Lower lobe of right lung (tissue), 2 donors: ENCODE measurements at places on chromosomes 16 and 17. TPM values are rescaled to one million over a fixed set of nuclear protein-coding genes. Genes with fewer than 3 reads are reported as not detected.

ABCA8 gene
- 38.3 TPM for total RNA-seq

PLEKHG4 gene
- total RNA-seq, result 12.4 TPM

KRT40 gene
- 0.27 TPM for total RNA-seq

CNTNAP1 gene
- total RNA-seq, result 9.0 TPM

TBX2 gene
- 83.3 TPM for total RNA-seq

KDM8 gene
- 8.6 TPM for total RNA-seq

WFIKKN1 gene
- 1.2 TPM for total RNA-seq

GRCh38 chr17:68939195-68939594 is 16.0 kb downstream of the ABCA8 start:
- H3K4me3 ChIP-seq, result no peak overlapping the region
- H3K27me3 ChIP-seq, result no peaks in the 10 kb centered on the region
- no peak for DNase-seq
- H3K36me3 ChIP-seq, result no peaks in the 10 kb centered on the region

DNA sequence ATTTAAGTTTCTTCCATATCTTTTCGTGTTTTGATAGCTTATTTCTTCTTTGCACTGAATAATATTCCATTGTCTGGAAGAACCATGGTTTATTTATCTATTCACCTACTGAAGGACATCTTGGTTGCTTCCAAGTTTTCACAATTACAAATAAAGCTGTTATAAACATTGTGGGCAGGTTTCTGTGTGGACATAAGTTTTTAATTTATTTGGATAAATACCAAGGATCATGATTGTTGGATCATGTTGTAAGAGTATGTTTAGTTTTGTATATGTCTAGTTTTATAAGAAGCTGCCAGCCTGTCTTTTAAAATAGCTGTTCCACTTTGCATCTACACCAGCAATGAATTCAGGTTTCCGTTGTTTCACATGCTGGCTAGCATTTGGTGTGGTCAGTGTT is 339.4 kb downstream of the CDH11 start:
- H3K4me3 ChIP-seq, result no peak overlapping the region
- no peaks in the 10 kb centered on the region for H3K27me3 ChIP-seq
- no peak for DNase-seq
- no peaks in the 10 kb centered on the region for H3K4me1 ChIP-seq
- no peak overlapping the region for H3K27ac ChIP-seq
- no peaks in the 10 kb centered on the region for H3K36me3 ChIP-seq

- H3K27me3 ChIP-seq, result no peaks in the 10 kb centered on the region
- H3K27ac ChIP-seq, result no peak overlapping the region
- no peak overlapping the region for H3K4me3 ChIP-seq
- H3K4me1 ChIP-seq, result peaks cover 2% of the 10 kb centered on the region
- H3K36me3 ChIP-seq, result no peaks in the 10 kb centered on the region
Observed at GRCh38 chr16:78216166-78216745, 116.8 kb downstream of the WWOX start.

DNA sequence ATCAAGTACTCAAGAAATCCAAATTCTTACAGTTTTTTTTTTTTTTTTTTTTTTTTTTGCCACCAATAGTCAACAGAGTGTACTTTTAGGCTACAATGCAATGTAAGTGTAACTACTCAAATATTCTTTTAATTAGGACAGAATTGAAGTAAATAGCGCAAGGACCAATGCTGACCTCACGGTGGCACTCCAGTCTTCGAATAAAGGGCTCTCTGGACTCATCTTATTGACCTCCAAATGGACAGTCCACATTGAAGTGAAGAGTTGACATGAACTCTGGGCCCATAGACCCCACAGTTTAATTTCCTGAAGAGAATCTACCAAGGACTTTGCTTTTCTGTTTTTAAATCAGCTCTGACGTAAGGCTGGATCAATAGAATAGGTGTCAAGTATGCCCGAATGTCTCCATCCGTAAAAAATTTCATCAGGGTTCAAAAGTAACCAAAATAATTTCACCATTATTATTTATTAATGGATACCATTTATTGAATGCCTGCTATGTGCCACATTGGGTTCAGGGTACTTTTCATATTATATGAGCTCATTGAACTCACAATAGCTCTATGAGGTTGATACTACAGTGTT is 7.3 kb upstream of the DDX52 start:
- no peak overlapping the region for H3K27ac ChIP-seq
- H3K4me1 ChIP-seq, result no peaks in the 10 kb centered on the region
- no peaks in the 10 kb centered on the region for H3K36me3 ChIP-seq
- no peaks in the 10 kb centered on the region for H3K27me3 ChIP-seq

- peaks cover 5% of the 10 kb centered on the region for H3K27me3 ChIP-seq
- DNase-seq, result no peak
- no peaks in the 10 kb centered on the region for H3K36me3 ChIP-seq
- no peak overlapping the region for H3K27ac ChIP-seq
- H3K4me3 ChIP-seq, result no peak overlapping the region
Observed at GRCh38 chr16:86245895-86246294, 264.4 kb upstream of the FOXF1 start.

DNA sequence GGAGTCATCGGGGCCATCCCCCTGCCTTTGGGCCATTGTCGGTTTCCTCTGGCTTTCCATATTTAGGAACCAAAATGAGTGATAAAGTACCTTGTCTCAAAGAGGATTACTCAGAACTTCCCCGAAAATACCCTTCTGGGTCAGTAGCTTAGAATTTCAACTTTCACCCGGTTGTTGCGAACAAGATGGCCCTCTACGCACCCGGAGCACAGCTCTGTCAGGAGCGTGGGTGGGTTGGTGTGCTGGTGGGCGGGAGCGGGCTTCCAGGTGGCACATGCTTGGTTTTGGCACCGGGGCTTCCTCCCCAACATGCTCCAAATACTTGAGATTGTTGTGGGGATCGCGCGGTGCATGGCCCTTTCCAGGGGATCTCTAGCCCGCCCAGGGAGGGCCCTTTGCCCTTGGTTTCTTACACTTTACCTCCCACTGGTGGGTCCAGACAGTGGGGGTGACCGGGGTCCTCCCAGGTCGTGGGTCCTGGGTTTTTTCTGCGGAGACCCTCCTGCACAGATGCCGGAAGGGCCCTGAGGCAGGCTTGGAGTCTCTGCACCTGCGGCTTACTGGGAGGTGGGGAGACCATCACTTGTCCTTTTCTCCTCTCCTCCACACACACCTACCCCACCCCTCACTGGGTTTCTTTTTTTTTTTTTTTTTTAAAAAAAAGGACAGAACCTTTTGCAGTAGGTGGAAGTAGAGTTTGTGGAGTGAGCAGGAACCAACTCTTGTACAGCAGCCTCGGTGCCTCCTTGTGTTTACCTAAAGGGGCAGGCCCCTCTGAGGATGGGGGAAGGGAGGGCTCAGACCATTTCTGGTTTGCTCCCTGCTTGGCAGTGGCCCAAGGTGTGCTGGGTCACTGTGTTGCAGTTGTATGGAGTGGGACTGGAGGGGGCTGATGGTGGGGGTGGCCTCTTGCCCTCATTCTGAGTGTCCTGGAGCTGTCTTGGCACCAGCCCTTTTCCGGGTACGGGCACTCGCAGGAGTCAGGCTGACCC is 142.1 kb downstream of the SEC14L1 start:
- peak overlapping the region; percentile 76 for H3K27ac ChIP-seq
- no peaks in the 10 kb centered on the region for H3K36me3 ChIP-seq
- H3K27me3 ChIP-seq, result peaks cover 13% of the 10 kb centered on the region
- peak; percentile 68 for DNase-seq
- H3K4me1 ChIP-seq, result peaks cover 56% of the 10 kb centered on the region

GRCh38 chr17:17510456-17511292 is 14.5 kb upstream of the RASD1 start:
- H3K4me1 ChIP-seq, result no peaks in the 10 kb centered on the region
- H3K4me3 ChIP-seq, result no peak overlapping the region

- DNase-seq, result no peak
- H3K4me3 ChIP-seq, result no peak overlapping the region
- H3K27ac ChIP-seq, result no peak overlapping the region
- H3K27me3 ChIP-seq, result no peaks in the 10 kb centered on the region
- H3K36me3 ChIP-seq, result no peaks in the 10 kb centered on the region
Observed at GRCh38 chr16:73304008-73304774, 256.3 kb upstream of the ZFHX3 start.

GRCh38 chr16:73023752-73024570 is 24.0 kb downstream of the ZFHX3 start:
- H3K27me3 ChIP-seq, result no peaks in the 10 kb centered on the region
- H3K36me3 ChIP-seq, result no peaks in the 10 kb centered on the region
- DNase-seq, result no peak
- H3K4me3 ChIP-seq, result no peak overlapping the region
- H3K27ac ChIP-seq, result no peak overlapping the region
- peaks cover 55% of the 10 kb centered on the region for H3K4me1 ChIP-seq

- no peaks in the 10 kb centered on the region for H3K4me1 ChIP-seq
- H3K4me3 ChIP-seq, result no peak overlapping the region
- H3K36me3 ChIP-seq, result no peaks in the 10 kb centered on the region
- H3K27ac ChIP-seq, result no peak overlapping the region
Observed at GRCh38 chr16:5578980-5579379, 481.4 kb upstream of the EEF2KMT start.

- H3K27me3 ChIP-seq, result no peaks in the 10 kb centered on the region
- no peak overlapping the region for H3K27ac ChIP-seq
- DNase-seq, result peak; percentile 45
Observed at GRCh38 chr16:85421338-85422195, 191.6 kb upstream of the GSE1 start.

- no peak overlapping the region for H3K4me3 ChIP-seq
- H3K4me1 ChIP-seq, result no peaks in the 10 kb centered on the region
- H3K27ac ChIP-seq, result no peak overlapping the region
- H3K27me3 ChIP-seq, result no peaks in the 10 kb centered on the region
Observed at GRCh38 chr16:35188288-35189155, 1729.1 kb downstream of the TP53TG3F start.

GRCh38 chr16:72050769-72051464 is 3.4 kb upstream of the HP start:
- H3K27me3 ChIP-seq, result no peaks in the 10 kb centered on the region
- no peak overlapping the region for H3K4me3 ChIP-seq
- no peaks in the 10 kb centered on the region for H3K36me3 ChIP-seq
- no peak for DNase-seq
- peaks cover 17% of the 10 kb centered on the region for H3K4me1 ChIP-seq
- H3K27ac ChIP-seq, result no peak overlapping the region

GRCh38 chr16:21069986-21070385 is 80.7 kb downstream of the DNAH3 start:
- no peak overlapping the region for H3K27ac ChIP-seq
- no peak overlapping the region for H3K4me3 ChIP-seq
- H3K4me1 ChIP-seq, result no peaks in the 10 kb centered on the region
- no peaks in the 10 kb centered on the region for H3K36me3 ChIP-seq
- no peaks in the 10 kb centered on the region for H3K27me3 ChIP-seq

DNA sequence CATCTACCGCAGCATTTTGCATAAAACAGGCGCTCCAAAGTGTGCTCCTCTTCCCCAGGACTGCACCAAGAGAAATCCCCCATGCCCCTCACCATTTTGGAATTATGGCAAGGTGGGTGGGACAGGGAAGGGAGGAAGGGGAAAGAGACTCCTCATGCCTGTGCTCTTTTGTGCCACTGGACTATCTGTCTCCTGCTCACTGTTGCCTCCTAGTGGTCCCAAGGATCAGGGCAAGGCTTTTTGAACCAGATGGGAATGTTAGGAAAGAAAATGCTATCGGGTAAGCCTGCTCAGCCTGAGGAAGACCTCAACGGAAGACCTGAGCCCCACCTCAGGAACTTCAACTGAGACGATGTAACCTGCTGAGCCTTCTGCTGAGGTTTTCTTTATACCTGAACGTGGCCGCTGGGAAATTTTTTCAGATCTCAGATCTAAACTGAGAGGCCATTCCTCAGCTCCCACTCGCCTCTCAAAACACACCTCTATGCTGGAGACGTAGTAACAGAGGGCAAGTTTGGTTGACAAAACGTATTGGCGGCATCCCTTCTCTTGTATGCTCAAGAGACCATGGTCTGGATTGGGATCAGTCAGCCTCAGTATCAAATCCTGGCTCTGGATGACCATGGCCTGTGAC is 58.3 kb downstream of the SPACA3 start:
- H3K27ac ChIP-seq, result no peak overlapping the region
- no peaks in the 10 kb centered on the region for H3K36me3 ChIP-seq
- H3K4me3 ChIP-seq, result no peak overlapping the region
- H3K4me1 ChIP-seq, result no peaks in the 10 kb centered on the region

GRCh38 chr16:56226845-56227525 is 35.7 kb downstream of the GNAO1 start:
- H3K27me3 ChIP-seq, result peaks cover 4% of the 10 kb centered on the region
- no peak for DNase-seq
- no peak overlapping the region for H3K27ac ChIP-seq
- no peaks in the 10 kb centered on the region for H3K36me3 ChIP-seq
- no peaks in the 10 kb centered on the region for H3K4me1 ChIP-seq
- no peak overlapping the region for H3K4me3 ChIP-seq

GRCh38 chr16:11331967-11332366 is 13.3 kb upstream of the RMI2 start:
- H3K27me3 ChIP-seq, result no peaks in the 10 kb centered on the region
- peaks cover 23% of the 10 kb centered on the region for H3K4me1 ChIP-seq
- H3K36me3 ChIP-seq, result no peaks in the 10 kb centered on the region
- H3K27ac ChIP-seq, result no peak overlapping the region
- no peak overlapping the region for H3K4me3 ChIP-seq
- no peak for DNase-seq

DNA sequence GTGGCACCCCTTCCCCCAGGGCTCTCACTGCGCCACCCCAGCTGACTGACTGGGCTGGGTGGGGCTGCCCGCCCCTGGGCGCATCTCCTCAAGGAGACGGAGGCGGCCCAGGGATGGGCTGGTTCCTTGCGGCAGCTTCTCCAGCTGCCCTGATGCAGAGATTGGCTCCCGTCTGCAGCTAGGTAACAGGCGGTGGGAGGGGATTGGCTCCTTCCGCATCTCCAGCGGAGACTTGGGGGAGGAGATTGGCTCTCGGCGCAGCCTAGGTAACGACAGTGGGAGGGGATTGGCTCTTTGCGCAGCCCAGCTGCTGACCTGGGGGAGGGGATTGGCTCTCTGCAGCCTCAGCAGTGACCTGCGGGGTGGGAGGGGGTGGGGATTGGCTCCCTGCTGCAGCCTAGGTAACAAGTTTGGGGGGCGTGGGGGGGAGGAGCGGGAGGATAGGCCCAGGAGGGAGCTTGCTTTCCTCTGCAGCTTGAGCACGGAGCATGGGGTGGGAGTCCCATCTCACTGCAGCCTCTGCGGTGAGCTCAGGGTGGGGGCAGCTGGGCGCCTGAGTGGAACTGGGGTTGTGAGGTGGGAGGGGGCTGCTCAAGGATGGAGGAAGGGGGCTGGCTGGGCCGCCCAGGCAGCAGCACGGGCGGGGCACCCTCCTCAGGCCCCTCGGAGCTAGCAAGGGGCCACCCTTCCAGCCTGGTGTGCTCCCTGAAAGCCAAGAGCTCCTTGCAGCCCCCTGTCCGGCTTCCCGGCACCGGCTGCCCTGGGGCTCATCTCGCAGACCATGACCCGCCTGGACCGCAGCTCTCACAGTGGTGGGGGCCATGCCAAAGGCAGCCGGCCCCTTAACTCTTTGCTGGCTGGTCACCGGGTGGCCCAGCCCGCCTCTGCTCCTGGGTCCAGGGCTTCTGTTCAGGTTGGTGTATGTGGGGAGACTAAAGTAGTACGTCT is 6.4 kb downstream of the NFE2L1 start:
- peak; percentile 76 for DNase-seq
- peak overlapping the region; percentile 34 for H3K4me3 ChIP-seq
- peak overlapping the region; percentile 92 for H3K27ac ChIP-seq
- H3K27me3 ChIP-seq, result no peaks in the 10 kb centered on the region
- H3K36me3 ChIP-seq, result peaks cover 72% of the 10 kb centered on the region
- peaks cover 65% of the 10 kb centered on the region for H3K4me1 ChIP-seq

- H3K4me3 ChIP-seq, result no peak overlapping the region
- H3K27ac ChIP-seq, result no peak overlapping the region
Observed at GRCh38 chr16:25523183-25523582, 168.6 kb upstream of the HS3ST4 start.

- no peaks in the 10 kb centered on the region for H3K36me3 ChIP-seq
- H3K4me3 ChIP-seq, result no peak overlapping the region
- no peak for DNase-seq
- no peaks in the 10 kb centered on the region for H3K4me1 ChIP-seq
- H3K27ac ChIP-seq, result no peak overlapping the region
- no peaks in the 10 kb centered on the region for H3K27me3 ChIP-seq
Observed at GRCh38 chr17:70447588-70447987, 278.3 kb downstream of the KCNJ2 start.
